WTC11 (cell line): ENCODE measurements at places on chromosomes 6 and 20. TPM values are rescaled to one million over a fixed set of nuclear protein-coding genes. Genes with fewer than 3 reads are reported as not detected.

GRCh38 chr6:29355603-29356002 lies 13.1 kb downstream of the OR5V1 start:
- DNase-seq = no peak

DNA sequence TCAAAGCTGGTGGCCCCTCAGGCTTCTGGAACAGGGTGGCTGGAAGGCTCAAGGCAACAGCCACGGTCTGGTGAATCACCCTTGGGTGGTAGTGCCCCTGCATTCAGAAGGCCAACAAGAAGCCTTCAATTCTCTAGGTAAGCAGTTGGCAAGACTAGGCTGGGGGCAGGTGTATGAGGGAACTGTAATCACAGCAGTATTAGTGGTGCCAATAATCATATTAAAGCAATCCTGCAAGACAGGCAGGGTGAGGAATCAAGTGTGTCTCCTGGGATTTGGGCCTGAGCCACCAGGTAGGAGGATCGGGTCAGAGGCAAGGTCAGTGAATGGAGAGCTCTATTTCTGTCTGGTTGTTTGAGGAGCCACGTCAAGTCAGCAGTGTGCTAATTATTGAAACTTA lies 24.9 kb upstream of the SCUBE3 start:
- DNase-seq = no peak

DNA sequence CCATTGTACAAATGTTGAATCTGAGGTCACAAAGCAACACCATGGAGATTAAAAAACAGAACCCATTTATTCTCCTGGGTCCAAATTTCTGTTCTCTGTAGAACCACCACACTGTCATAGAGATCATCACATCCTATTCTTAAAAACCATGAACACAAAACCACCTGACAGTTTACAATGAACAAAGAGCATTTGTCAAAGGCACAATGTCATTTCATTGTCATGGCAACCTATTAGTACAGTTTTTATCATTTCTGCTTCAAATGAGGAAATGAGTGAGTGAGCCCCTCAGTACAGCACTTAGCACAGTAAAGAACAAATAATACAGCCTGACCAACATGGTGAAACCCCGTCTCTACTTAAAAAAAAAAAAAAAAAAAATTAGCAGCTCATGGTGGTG lies 23.1 kb upstream of the LAMP5 start:
- no peak for DNase-seq

The NKAIN4 gene
- 7.2 to 11.0 TPM (median 9.6 TPM) in 3 replicates for total RNA-seq

DNA sequence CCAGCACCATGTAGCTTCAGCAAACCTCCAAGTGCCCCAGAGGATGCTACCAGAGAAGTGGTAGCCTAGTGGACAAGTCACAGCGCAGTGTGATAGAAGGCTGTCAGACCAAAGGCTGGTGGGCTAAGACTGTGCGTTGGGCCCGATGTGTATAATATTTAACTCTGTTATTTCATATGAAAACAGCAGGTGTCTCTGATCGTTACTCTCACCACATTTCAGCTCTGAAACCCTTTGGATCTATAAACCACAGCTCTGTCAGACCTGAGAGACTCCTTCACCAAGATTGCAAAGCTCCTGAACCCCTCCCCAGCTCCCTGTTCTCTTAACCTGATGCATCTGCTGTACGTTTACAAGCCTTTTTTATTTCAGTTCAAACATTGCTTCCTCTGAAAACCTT lies 43.8 kb downstream of the ISM1 start:
- DNase-seq = no peak

DNA sequence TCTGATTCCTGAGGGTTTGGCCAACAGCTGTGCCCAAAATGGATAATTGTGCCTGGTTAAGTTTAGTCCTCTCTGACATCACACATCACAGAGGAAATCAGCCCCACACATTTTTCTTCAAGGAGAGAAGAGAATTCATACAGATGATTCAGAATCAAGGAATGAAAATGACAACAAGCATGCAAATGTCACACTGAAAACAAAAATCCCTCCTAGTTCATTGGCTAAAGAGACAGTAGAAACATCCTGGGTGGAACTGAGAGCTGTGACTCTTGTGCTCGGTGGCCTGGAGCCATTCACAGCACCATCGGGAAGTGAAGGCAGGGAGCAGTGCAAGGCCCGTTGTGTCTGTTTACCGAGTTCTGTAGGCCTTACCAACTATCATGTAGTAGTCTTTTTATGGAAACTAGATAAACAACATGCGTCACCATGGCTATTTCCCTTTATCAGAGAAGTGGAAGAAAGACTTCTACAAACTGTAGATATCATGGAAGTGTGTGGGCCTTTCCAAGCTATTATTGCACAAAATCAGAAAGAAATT lies 81.7 kb upstream of the TENT5A start:
- DNase-seq = no peak

GRCh38 chr6:36501686-36502085 lies 45.6 kb downstream of the STK38 start:
- DNase-seq = no peak

DNA sequence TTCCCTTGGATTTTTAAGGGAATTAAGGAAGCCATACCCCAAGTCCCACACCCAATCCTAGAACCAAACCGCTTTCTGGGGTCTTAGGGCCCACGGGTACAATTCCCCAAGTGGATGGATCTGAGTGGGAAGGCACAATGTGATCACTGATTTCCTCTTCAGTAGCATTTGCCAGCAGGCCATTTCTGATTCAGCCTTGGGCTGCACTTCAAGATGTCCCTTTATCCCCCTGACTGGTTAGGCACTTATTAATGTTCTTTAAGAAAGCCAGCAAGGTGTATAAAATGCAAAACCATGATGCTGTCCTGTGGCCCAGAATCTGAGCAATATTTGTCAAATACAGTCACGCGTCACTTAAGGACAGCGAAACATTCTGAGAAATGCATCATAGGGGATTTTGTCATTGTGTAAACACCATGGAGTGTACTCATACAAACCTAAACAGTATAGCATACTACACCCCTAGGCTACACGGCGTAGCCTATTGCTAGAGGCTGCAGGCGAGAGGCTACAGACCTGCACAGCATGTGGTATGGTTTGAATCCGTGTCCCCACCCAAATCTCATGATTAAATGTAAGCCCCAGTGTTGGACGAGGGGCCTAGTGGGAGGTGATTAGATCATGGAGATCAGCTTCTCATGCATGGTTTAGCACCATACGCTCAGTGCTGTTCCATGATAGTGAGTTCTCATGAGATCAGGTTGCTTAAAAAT lies 234.2 kb downstream of the NRN1 start:
- DNase-seq = no peak

DNA sequence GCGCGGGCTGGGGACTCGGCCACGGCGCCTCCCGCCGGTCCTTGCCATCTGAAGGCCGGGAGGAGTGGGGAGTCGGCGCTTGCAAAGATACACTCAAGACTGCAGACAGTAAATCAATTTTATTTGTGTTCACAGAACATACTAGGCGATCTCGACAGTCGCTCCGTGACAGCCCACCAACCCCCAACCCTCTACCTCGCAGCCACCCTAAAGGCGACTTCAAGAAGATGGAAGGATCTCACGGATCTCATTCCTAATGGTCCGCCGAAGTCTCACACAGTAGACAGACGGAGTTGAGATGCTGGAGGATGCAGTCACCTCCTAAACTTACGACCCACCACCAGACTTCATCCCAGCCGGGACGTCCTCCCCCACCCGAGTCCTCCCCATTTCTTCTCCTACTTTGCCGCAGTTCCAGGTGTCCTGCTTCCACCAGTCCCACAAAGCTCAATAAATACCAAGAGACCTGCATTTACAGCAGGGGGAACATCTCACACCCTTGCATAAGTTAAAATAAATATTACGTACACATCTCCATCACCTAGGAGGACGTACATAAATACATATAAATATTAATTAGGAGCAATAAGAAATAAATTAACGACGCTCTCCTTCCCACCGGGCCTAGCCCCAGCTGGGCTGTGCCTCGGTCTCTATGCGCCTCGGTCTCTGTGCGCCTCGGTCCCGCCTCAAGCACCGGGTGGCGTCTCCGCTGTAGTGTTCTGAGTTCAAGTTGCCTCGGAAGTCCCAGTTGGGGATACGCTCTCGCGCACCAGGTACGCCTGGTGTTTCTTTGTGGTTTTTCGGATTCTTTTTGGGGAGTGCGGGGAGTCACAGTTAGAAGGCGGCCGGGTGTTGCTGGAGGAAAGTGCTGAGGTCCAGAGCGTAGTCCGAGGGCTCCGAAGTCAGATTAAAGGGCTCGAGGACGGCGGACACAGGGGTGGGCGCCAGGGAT lies 889 bp upstream of the FLOT1 start:
- no peak for DNase-seq

DNA sequence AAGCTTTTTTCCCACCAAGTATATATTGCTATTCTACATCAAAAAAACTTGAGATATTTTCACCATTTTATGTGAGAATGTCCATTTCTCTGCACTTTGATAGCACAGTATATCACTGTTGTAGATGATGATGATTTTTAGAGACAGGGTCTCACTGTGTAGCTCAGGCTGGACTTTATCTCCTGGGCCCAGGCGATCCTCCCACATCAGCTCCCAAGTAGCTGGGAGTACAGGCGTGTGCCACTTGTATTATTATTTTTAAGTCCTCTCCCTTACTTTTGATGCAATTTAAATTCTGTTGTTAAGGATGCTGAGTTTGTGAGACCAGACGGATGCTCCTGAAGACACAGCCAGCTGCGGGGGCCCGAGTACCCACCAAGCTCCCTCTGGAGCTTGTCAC lies 326.8 kb downstream of the QKI start:
- no peak for DNase-seq

DNA sequence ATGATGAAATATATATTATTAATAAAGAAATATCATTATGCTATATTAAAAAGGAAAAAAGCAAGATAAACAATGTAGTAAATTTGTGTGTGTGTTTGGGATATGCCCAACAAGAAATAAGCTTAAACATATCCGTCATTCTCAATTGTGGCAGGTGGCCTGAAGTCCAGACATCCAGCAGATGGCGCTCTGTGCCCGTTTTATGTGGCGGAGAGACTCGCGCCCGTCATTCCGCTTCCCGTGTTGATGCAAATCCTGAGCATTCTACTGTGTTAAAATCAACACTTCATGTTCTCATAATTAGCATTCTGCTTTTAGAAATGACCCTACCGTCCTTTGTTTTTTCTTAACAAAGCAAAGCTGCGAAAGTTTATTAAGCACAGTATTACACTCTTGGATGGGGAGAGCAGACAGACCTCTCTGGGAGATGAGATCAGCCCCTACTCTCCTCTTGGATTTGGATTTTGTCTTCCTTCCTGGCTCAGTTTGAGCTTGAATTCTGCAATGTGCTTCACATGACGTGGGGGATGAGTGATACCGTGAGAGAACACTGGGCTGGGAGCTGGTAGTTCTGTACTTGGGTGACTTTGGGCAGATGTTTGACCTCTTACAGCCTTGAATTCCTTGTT lies 125.8 kb downstream of the MCHR2 start:
- DNase-seq = peak; percentile 87

DNA sequence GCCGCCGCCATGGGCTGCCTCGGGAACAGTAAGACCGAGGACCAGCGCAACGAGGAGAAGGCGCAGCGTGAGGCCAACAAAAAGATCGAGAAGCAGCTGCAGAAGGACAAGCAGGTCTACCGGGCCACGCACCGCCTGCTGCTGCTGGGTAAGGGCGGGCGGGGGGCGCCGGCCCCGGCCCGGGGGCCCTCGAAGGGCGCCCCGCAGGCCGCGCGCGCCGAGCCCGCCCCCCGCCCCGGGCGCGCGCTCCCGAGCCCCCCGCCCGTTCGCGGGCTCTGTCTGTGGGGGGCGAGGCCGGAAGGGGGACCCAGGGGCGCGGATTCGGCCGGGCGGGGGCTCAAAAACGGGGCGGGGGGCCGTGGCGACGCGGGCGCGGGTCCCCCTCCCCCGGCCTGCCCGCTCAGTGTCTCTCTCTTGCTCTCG lies 39.2 kb downstream of the GNAS start:
- DNase-seq = peak; percentile 57

DNA sequence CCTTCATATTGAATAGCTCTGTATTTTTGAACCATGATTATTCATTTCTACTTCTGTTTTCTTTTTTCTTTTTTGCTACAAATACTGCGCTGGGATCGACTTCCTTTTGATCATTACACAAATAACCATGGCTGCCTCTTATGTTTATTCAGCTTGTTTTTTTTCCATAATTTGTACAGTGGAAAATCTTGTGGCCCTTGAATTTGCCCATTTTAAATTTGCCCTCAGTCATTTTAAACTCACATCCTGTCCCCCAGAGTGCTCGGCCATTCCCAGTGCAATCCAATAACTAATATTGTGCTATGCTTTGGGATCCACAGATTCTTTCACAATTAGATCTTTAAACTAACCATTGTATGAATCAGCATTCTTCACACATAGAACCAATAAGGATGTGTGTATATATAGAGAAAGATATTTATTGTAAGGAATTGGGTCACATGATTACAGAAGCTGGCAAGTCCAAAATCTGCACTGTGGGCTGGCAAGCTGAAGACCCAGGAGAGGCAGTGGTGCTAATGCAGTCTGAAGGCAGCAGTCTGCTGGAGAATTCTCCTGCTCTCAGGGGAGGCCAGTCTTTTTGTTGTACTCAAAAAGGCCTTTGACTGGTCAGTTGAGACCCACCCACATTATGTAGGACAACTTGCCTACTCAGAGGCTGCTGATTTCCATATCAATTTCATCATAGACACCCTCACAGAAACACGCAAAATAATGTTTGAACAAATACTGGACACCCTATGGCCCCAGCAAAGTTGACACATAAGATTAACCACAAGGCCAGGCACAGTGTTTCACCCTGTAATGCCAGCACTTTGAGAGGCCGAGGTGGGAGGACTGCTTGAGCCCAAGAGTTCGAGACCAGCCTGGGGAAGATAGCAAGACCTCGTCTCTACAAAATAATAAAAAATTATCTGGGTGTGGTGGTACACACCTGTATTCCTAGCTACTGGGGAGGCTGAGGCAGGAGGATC lies 147.1 kb downstream of the MTHFD1L start:
- DNase-seq = no peak

The REM1 gene
- not detected in 3 replicates for total RNA-seq

The TMEM74B gene
- 7.3 to 10.9 TPM (median 8.4 TPM) in 3 replicates for total RNA-seq

- DNase-seq = no peak
These were observed 483.9 kb downstream of the CD83 start for GRCh38 chr6:14601490-14601889.

- peak; percentile 82 for DNase-seq
These were observed 807 bp downstream of the LKAAEAR1 start for GRCh38 chr20:64083378-64083803.

GRCh38 chr6:157034436-157035230 lies 257.5 kb downstream of the ARID1B start:
- no peak for DNase-seq

The ACTL10 gene
- 1.3 to 1.9 TPM (median 1.5 TPM) in 3 replicates for total RNA-seq

The PHACTR3 gene
- 0.23 to 0.30 TPM (median 0.28 TPM) in 3 replicates for total RNA-seq

GRCh38 chr20:36116807-36117441 lies 37.6 kb upstream of the EPB41L1 start:
- DNase-seq = no peak
